Ovary (tissue), 10 donors: ENCODE measurements at places on chromosomes 2 and 18.

DNA sequence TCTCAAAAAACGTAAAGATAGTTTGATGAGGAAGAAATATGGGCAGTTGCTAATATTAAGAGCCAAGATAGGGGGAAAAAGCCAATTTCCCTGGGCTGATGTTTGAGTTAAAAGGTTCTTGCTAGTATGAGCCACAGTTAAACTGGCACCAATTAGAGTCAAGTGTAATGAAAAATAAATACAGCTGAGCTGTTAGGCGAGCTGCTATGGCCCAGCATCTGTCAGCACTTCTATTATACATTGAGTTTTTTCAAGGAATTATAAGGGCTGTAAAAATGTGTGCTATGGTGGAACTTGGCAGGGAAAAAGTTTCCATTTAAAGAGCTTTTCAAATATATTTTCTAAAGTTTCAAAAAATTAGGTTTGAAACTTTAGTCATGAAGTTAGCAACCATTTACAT is 279.6 kb downstream of the CYRIA start:
- no peak for DNase-seq

DNA sequence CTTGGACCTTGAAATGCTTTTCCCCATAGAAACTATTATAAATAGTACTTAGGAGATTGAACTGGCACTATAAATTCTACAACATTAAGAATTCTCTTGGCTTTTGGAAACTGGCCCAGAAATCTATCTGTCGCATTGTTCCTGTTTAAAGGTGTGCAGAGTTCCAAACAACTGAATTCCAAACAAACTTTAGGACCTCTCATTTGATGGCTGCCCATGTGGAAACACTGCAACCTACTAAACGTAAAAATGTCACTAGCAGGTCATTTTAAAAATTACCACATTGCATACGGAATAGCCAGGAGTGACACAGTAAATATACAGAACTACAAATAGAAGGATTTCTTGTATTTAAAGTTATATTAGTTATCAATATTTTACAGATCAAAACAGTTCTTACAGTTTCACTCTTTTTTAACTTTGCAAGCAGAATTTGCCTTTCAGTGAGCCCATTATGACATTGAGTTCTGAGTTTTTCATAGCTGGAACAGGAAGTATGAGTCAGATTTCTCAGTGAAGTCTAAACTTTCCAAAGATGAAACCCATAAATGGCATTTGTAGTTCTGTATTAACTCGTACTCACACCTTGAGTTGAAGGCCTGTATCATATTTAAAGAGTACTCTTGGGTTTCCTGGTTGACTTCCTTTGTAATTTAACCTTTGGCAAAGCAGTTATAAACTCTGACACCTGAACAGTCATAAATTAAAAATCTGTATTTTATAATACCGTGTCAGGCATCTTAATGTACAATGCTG is 142.3 kb upstream of the BOD1L2 start:
- DNase-seq: no peak

DNA sequence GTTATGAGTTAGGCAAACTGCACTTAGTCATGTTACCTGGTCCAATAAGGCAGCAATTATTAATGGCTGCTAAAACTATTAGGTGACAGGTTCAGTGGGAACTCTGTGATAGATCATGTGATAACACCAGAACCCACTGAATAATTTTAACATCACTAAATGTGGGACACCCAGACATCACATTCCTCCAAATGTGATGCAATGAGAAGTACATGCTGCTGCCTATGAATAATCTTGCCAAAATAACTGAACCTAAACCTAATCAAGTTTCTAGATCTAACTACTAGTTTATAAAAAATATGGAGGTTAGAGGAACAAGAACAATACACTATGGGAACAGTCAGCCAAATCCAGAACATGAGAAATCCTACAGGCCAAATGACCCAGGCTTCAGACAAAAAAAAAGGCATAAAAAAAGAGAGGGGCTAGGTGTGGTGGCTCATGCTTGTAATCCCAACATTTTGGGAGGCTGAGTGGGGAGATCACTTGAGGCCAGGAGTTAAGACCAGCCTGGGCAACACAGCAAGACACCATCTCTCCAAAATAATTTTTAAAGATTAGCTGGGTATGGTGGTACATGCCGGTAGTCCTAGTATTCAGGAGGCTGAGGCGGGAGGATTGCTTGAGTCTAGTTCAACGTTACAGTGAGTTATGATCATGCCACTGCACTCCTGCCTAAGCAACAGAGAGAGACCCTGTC is 7.0 kb upstream of the ACTR2 start:
- no peak for DNase-seq

- DNase-seq: no peak
These were observed 2.7 kb downstream of the NCL start for GRCh38 chr2:231461516-231461971.

- DNase-seq: no peak
These were observed 217.1 kb downstream of the ZNF521 start for GRCh38 chr18:25134861-25135260.

DNA sequence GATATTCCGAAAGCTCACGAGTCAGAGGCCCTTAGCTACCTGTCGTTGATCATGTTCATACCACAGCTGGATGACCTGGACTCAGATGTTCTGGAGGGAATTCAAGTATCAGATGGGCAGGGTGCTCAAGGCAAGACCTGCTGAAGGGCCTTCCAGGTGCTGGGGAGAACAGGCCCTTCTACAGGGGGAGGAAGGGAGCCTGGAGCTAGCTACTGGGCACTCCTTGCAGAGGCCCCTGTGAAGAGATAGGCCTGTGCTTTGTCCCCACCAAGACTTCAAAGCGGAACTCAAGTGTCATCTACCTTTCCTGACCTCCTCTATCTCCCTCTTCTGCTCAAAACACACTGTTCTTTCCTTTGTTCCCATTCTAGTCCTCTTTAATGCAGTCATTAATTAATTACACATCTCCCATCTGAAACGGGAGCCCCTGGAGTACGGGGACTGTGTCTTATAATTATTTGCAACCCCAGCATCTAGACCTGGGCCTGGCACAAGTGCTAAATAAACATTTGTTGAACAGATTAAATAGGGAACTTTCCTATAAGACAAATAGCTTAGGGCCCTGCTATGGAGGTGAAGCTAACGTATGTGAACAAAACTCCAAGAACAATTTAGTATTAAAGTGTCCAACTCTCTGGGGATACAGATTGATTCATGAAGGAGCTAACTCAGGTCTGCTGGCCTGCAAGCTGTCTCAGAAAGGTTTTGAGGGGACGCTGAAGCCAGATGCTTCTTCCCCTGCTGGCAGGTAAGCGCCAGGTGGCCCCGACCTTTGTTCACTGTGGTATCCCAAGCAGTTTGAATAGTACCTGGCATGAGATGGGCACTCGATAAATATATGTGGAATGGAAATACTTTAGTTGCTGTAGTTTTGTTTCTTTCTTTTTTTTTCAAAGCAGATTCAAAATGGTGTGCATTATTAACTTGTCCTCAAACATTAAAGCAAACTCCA is 22.0 kb downstream of the RHOB start:
- DNase-seq: peak; percentile 13

DNA sequence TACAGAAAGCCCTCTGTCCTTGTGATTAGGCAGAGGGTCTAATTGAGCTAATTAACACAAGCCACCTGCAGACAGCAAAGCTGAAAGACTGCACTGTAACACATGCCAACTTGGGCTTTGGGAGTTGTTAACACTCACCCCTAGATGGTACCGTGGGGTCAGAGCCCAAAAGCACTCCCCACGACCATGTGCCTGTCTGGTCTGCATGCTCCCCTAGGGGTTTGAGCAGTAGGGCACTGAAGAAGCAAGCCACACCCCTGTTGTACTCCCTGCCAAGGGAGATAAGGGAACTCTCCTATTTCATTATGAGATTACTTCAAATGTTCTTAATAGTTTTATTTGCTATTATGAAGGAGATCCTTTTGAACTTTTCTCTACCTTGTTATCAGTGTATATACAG is 560.1 kb upstream of the FSHR start:
- DNase-seq: no peak

DNA sequence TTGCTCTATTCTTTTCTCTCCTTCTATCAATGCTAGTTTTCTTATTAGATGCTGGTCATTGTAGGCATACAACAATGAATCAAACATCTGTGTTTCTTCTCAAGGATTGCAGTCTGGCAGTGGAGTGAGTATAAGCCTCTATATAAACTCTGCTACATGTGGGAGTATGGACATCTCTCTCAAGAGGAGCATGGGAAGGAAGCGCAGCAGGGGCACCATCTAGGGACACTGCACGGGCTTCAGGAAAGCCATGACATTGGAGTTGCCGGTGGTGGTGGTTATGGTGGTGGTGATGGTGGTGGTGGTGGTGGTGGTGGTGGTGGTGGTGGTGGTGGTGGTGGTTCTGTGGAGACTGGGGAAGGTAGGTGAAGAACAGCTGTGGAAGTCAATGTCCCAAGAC is 462.6 kb downstream of the RNF144A start:
- DNase-seq: no peak

GRCh38 chr2:239194731-239195317 is 206.0 kb downstream of the HDAC4 start:
- no peak for DNase-seq

DNA sequence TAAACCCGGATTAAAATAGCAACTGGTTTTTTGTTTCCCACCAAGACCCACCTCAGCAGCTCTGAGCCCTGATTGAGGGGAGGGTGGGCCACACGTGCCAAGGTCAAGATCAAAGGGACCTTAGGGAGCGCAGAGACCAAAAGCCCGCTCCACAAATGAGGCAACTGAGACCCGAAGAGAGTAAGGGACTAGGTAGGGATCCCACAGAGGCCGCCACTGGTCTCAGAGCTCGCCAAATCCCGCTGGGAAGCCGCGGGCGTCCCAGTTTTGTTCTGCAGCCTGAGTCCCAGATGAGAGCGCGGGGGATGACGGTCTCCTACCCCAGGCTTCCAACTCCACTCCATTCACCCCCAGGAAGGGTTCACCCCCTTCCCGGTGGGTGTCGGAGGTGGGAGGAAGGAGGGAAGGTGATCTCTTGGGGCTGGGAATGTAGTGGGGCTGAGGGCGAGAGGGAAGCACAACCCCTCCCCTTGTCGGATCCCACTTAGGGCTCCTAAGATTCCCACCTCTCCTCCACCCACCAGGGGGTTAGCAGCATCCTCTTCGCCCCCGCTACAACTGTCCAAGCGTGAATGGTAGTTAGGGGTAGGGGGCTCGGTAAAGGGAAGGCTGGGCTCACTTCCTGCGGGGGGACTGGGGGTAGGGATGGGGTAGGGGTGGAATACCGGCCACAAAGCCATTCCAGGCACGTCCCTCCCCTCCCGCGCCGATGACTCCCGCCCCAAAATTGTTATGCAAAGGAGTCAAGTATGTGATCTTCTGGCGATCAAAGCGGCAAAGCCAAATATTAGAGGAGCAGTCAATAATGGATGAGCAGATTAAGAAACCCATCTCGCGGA is 7.3 kb upstream of the EN1 start:
- DNase-seq: no peak

DNA sequence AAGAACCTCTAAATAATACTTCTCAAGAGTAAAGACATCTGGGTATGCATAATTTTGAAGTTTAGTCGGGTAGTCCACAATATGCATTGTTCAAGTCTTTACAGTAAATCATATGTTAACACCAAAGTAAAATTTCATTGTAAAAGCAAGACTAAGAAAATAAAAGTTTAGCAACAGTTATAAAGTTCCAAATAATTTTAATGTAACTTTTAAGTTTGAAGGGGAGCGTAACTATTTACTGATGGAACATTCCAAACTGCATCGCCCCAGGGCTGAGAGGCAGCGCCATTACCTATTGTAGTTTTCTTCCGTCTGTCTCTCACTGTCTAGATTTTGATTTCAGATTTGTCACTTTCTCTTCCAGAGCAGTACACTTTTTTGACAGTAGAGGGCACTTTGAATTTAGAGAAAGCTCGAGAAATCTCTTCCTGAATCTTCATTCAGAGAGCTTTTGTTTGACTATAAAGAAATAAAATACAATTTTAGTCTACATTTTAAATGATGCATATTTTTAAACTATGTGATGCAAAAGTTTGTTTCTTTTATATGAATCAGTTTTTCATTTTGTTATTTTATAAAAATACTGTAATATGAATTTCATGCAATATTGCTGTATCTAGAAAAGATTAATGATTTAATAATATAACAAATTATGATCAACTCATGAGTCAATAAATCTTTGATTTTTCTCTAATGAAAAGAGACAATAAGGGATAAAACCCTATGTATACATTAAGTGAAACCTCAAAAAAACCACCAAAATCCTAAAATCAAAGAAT is 389.8 kb downstream of the FIGN start:
- no peak for DNase-seq

DNA sequence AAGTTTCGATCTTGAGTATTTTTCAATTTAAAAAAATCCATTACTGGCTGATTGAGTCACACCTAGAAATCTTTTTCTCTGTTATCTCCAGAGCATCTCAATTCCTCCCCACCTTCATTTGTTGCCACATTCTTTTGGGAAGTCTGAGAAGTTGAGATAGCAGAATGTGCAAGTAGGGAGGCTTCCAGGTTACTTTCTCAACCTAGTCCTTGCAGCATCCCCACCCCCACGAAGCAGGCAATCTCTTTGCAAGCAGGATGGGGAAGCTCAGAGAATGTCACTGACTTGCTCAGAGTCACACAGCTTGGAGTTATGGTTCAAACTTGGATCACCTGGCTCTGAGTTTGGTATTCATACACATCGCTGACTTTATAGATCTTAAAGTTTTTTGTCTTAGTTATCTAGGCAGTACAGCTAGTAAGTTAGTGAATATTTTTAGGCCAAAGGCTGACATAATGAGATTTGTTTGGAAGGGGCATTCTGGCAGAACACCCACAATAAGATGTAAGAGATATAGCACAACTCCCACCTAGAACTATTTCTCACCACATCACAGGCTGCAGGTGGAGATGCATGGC is 25.9 kb upstream of the LCLAT1 start:
- no peak for DNase-seq

DNA sequence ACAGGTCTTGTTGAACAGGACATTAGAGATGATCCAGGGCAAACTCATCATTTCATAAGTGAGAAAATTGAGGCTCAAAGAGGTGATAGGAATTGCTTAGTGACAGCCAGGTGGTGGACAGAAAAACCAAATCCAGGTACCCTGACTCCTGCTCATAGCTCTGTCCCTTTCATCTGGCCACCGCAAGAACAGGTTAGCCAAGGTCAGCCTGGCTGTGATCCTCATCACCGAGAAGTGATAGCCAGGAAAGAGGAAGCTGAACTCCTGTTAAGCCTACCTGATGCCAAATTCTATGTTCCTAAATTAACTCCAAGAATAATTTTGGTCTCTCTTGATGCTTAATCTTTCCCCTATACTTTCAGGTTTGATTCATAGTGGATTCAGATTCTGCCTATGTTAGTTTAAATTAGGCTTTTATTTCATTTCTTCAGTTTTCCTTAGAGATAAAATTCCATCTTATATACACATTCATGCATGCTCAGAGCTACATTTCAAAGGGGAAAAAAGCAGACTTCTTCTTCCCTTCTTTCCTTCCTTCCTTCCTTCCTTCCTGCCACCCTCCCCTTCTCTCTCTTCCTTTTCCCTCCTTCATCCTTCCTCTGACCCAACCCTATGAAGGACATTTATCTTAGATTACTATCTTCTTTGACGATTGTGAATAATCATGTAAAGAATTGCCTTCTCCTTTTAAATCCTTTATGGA is 17.3 kb upstream of the CRIM1 start:
- no peak for DNase-seq
